Neural crest cell (in vitro differentiated cells): ENCODE measurements at places on chromosomes 5 and 9.

DNA sequence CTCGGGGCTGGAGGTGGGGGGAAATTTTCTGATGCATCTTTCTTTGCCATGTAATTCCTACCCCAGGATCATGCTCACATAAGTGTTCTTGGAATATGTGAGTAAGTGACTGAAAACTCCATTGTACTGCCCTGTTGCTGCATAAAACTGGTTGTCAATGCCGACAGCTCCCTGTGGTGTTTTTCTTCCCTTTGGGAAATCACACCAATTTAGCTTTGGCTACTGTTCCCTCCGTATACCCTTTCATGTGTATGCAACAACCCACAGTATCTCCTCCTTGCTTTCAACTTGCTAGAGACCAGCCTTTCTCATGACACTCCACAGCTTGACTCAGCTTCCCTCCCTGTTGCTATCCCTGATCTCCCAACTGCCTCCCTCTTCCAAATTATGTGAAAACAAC lies 240.6 kb downstream of the TRIM32 start:
- DNase-seq = no peak

- DNase-seq = no peak
Observed at GRCh38 chr9:64066736-64067368, 1218.2 kb downstream of the FOXD4L5 start.

- no peak for DNase-seq
Observed at GRCh38 chr5:98095072-98095471, 678.4 kb upstream of the RGMB start.

DNA sequence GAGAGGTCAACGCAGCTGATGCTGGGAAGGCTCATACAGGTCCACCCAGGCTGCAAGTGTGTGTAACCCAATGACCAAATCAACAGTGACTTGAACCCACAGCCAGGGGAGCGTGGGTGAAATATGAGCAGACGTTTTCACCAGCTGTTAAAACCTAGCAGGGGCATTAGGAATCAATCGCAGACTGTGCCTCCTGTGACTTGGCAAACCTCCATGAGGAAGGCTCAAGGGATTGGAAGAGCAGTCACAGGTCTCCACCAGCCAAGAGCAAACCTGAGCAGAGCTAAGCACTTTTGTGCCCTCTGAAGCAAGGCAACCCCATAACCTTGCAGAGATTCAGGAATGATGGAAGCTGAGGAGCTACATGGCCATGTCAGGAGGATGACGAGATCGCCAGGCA lies 25.5 kb downstream of the INSYN2B start:
- no peak for DNase-seq

DNA sequence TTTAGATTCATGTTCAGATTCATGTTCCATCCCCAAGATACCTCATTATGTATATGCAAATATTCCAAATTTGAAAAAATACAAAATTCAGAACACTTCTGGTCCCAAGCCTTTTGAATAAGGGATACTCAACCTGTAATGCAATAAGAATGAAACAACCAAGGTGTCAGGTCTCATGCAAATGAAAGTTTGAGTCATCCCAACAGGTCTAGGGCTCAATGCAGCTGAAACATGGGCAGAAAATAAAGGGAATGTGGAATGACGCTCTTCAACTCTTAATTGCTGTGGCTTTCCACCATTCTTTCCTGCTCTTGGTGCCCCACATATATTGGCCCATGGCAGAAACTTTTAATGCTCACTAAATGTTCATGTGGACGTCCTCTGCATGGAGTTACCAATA lies 107.3 kb upstream of the DAPK1 start:
- no peak for DNase-seq

- peak; percentile 17 for DNase-seq
Observed at GRCh38 chr9:88387552-88388202, 567 bp upstream of the SPIN1 start.

- no peak for DNase-seq
Observed at GRCh38 chr9:111831371-111832108, 36.8 kb upstream of the SHOC1 start.

DNA sequence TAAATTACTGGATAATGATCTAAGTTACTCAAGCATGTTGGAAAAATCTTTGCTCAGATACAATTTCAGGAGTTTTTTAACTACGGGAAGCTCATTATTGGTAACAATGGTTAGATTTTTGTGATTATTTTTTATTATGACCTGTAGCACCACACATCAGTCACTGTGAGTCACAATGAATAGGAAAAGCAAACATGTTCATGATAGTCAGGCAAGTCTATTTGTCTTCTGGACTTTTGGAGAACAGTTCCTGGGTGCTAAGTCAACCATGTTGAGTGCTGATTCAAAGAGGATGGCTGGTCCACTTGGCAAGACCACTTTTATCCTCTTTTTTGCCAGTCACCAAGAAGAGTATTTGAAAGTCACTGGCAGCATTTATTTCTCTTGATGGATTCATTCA lies 403.2 kb downstream of the KIF4B start:
- DNase-seq = no peak

GRCh38 chr5:84304599-84304998 lies 80.1 kb downstream of the EDIL3 start:
- DNase-seq = no peak

GRCh38 chr9:110874963-110875674 lies 163.2 kb downstream of the LPAR1 start:
- no peak for DNase-seq

DNA sequence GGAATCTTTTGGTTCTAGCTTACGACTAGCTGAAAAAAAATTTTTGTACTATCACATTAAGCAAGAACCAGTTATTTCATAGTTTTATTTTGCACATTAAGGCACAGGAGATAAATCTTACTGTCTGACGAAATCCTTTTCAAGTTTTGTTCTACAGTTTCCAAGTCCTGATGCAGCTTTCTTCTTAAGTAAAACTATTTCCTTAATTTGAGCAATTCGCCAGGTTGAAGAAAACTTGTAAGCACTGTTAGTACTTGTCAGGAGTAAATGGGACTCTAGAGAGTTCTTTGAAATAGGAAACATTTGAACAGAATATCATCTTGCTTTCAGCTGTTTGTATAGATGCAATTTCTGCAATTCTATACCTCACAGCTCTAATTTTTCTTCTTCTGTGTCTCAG lies 318.8 kb upstream of the ELAVL2 start:
- no peak for DNase-seq

- no peak for DNase-seq
Observed at GRCh38 chr9:37995961-37996818, 72.8 kb downstream of the SHB start.

- DNase-seq = no peak
Observed at GRCh38 chr5:171449426-171449825, 30.0 kb downstream of the FGF18 start.

- no peak for DNase-seq
Observed at GRCh38 chr9:10130061-10130675, 482.6 kb downstream of the PTPRD start.

DNA sequence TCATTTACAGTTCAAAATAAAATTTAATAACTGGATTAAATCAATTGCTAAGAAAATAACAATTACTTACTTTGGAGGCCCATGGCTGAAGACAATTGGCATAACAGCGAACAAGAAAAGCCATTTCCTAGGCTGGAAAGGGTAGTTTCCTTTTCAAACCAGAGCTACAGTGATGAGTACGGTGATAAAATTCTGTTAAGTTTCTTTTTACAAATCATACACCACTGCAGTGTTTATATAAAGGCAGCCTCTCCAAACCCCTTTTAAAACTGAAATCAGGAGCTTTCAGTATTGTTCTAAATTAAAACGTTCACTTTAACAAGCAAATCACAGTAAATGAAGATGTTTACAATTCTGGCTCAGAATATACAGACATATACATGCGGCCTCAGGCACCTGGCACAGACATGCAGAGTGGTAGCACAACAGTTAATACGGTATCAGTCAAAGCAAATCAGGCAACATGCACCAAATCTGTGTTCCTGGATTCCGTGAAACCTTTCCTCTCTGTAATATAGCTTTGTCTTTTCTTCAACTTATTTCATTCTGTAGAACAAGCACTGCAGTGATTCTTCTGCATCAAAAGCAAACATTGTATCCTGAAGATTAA lies 102.9 kb downstream of the RAPGEF6 start:
- DNase-seq = no peak

GRCh38 chr5:97163790-97164285 lies 19.2 kb downstream of the RIOK2 start:
- no peak for DNase-seq

- no peak for DNase-seq
Observed at GRCh38 chr5:176816791-176817347, 6.5 kb downstream of the UNC5A start.

GRCh38 chr5:172886974-172887501 lies 53.0 kb downstream of the ERGIC1 start:
- no peak for DNase-seq

GRCh38 chr5:173397516-173397915 lies 69.3 kb upstream of the STC2 start:
- DNase-seq = no peak

DNA sequence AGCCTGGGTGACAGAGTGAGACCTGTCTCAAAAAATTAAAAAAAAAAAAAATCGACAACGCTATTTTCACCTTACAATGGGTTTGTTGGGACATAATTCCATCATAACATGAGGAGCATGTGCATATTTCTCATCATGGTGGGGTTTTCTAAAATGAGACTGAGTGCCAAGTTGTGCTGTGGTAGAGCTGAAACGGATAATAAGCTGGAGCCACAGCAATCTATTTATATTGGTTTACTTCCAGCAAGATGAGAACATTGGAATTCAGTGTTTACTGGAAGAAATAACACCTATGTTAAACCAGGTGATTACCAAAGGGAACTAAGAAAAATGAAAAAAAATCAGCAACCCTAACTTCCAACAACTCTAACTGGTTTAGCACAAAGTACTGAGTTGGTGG lies 102.3 kb upstream of the IL6ST start:
- DNase-seq = no peak

GRCh38 chr5:150263801-150264621 lies 25.6 kb downstream of the CAMK2A start:
- DNase-seq = no peak

- DNase-seq = no peak
Observed at GRCh38 chr5:154214371-154215106, 24.0 kb downstream of the GALNT10 start.

DNA sequence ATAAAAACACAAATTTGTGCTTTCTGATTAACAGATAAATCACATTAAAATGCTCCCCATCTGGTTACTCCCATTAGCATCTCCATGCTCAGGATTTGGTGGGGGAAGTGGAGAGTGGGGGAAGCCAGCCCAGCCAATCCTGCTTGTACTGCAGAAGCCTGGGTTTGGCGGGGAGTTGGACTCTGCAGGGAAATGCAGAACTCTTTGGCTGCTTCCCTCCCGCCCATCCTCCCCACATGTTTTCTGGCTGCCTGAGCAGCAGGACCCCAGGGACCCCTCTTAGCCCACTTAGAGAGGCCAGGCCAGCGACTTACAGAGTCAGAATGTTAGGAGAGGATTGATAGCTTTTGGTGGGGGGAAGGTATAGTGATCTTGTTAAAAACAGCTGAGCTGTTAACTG lies 59.5 kb upstream of the FOXI1 start:
- DNase-seq = no peak

- DNase-seq = no peak
Observed at GRCh38 chr5:57499262-57500050, 16.8 kb upstream of the ACTBL2 start.

- DNase-seq = no peak
Observed at GRCh38 chr5:78592735-78593386, 55.7 kb downstream of the LHFPL2 start.

- no peak for DNase-seq
Observed at GRCh38 chr5:150515446-150515845, 7.5 kb downstream of the NDST1 start.

GRCh38 chr9:134789168-134789567 lies 91.4 kb upstream of the FCN2 start:
- no peak for DNase-seq

GRCh38 chr5:161009194-161009593 lies 157.2 kb upstream of the ATP10B start:
- DNase-seq = no peak

GRCh38 chr5:68002836-68003235 lies 212.7 kb upstream of the PIK3R1 start:
- no peak for DNase-seq

DNA sequence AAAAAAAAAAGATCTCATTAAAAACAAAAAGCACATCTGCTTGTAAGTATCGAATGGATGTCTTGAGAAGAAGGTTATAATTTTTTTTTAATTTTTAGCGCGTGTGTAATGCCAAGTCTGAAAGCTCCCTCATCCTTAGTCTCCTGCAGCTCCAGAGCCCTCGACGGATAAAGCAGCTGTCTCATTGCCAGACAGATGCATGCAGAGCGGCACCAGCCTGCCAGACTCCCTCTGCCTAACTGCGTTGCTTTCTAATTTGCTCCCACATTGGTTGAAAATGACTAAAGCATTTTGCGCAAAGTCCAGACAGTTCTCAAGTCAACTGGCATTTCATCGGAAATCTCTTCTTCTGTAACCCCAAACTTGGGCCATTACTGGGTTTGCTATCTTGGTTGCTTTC lies 29.4 kb downstream of the OLFM1 start:
- DNase-seq = no peak

DNA sequence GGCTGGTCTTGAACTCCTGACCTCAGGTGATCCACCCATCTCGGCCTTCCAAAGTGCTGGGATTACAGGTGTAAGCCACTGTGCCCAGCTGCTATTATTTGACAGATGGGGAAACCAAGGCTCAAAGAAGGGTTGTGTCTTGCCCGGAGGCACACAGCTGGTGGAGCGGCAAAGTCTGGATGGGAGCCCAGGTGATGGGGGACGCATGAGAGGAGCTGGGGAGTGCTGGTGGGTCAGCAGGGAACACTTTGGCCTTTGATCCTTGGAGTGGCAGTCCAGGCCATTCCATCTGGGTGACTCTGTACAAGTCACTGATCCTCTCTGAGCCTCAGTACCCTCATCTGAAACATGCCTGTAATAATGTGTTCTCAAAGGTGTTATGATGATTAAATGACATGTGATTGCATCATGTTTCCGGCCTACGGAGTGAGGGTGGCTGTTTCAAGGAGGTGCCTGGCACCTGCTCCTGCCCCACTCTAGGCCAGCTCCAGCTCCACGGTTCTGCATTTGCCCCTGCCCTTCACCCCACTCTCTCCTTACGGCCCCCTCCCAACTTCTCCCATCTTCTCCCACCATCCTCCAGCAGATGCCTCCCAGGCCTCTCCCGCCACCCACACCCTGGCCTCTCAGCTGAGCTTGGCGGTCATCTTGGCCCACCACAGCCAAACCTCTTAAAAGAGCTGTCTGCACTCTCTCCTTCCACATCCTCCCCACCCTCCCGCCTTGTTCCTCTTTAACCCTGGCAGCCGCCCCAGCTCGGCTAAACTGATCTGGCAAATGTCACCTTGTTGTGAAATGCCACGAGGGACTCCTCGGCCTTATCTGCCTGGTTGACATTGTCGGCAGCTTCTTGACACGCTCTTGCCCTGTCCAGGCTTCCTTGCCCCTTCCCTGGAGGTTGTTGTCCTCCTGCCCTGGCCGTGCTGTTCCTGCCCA lies 5.5 kb upstream of the DBN1 start:
- no peak for DNase-seq

GRCh38 chr5:126868338-126869004 lies 91.5 kb downstream of the LMNB1 start:
- DNase-seq = no peak

DNA sequence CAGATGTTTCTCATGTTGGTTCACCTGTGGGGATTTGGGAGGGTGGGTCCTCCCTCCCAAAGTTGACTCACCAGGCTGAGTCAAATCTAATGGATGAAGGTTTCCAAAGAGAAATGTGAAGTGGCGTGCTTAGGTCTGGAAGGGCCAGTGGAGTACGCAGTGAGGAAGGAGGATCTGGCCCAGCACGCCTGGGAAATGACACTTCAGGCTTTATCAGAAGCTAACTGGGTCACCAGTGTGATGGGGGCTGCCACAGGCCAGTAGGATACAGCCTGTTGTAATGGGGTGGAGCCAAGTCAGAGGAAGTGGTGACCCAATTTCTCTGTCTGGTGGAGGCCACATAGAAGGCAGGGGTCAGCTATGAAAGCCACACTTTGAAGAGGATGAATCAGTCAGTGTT lies 18.0 kb downstream of the POLR1E start:
- no peak for DNase-seq
